ENCODE measurements at places on chromosomes 2 and 18.
A peak's percentile ranks its signal among the peaks of the same experiment; 100 is the strongest.

DNA sequence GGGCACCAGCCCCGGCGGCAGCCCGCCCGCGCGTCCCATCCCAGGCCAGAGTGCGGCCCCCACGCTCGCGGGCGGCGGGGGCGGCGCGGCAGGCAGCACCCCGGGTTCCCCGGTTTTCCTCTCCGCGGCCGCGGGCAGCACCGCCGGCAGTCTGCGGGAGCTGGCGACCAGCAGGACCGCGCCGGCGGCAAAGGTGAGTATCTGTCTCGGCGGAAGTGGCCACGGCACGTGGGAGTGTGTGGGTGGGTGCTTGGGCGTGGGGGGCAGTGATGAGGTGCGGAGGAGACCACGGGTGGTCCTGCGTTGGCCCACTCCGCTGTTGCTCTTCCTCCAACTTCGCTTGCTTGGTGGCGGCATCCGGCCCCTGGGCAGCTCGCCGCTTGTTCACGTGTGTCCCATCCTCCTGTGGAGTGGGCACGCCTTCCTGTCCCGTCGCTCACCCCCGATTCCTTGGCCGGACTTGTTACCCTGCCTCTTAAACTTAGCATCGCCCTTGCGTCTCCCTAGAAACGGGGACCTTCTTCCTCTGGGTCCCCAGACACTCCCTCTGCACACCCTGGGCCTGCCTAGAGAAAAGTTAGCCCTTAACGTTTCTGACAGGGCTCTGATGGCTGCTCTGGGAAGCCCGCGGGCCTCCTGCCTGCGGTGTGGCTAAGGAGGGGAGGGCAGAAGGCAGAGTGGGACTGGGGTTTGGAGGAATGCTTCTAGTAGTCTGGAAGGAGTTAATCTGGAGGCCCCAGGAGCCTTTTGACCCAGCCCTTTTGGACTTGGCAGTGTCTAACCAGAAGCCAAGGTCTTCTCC, 1.1 kb downstream of the SH3RF3 start:
- DNase-seq: no peak

DNA sequence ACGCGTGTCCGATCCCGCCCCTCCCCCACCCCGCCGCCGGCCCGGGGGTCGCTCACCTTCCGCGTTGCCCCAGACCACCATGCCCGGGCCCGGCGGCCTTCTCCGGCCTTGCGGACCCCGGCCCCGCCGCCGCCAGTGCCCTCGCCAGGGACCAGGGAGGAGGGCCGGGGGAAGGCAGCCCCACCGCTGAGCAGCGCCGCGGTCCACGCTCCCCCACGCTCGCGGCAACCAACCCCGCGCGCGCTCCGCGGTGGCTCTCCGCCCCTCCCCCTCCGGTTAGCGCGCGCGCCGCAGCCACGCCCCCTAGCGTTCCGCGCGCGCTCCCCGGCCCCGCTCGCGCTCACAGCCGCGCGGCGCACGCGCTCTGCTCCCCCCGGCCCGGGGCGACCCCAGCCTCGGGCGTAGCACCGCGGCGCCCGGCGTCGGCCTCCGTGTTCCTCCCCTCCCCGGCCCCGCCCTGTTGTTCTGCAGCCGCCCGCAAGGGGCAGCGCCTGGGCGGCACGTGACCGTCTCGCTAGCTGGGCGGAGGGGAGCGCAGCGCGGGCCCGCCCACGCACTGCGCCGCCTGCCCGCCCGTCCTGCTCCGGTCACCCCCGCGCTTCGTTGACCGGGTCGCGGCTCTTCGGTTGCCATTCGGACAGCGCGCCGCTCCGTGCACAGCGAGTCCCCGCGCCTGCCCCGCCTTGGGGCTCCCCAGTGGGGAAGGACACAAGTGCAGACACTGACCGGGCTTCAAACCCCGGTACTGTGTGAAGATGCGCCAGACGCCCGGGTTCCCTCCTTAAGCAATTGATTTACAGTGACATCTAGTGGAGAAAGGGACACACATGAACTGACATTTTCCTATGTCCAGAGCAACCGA, at the start of gene REV1:
Gene REV1 (minus strand): TSS at position 257 of the 862 bp plus-strand sequence. CDS start 25,042 bp downstream, outside the sequence.
- DNase-seq: peak; percentile 88

- DNase-seq: no peak
Measured at GRCh38 chr18:50679056-50679455, 119.2 kb downstream of the MAPK4 start.

- DNase-seq: no peak
Measured at GRCh38 chr18:58535340-58536201, 93.3 kb downstream of the ALPK2 start.

- no peak for DNase-seq
Measured at GRCh38 chr18:10304853-10305252, 149.6 kb upstream of the APCDD1 start.
